ENCODE measurements at places on chromosomes 7 and 10.

GRCh38 chr10:123492016-123492415 is 174.1 kb upstream of the GPR26 start:
- DNase-seq = no peak

GRCh38 chr7:124432009-124432578 is 333.5 kb downstream of the GPR37 start:
- DNase-seq = no peak

DNA sequence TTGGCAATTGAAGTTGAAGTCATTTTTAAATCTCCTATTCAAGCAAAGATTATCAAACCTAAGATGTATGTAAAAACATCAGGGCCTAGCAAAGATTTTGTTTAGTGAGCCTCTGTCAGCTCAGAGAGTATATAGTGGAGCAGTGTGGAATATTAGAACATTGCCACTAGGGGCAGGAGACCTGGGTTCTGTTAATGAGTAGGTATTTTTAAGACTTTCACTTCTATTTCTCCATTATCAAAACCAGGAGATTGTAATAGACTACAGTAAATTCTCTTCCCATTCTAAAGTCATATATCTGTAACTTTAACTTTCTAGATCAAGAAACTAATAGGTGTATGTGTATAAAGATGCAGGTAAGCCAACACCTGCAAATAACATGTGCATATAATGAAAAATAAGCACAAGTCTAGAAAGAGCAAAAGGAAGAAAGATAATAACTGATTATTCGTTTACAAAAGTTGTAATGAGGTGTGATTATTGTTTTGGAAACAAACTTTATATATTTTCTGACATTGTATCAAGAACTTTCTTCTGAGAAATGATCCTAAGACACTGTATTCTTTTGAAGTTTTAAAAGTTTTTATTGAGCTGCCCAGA is 64.4 kb downstream of the KCND2 start:
- DNase-seq = no peak

DNA sequence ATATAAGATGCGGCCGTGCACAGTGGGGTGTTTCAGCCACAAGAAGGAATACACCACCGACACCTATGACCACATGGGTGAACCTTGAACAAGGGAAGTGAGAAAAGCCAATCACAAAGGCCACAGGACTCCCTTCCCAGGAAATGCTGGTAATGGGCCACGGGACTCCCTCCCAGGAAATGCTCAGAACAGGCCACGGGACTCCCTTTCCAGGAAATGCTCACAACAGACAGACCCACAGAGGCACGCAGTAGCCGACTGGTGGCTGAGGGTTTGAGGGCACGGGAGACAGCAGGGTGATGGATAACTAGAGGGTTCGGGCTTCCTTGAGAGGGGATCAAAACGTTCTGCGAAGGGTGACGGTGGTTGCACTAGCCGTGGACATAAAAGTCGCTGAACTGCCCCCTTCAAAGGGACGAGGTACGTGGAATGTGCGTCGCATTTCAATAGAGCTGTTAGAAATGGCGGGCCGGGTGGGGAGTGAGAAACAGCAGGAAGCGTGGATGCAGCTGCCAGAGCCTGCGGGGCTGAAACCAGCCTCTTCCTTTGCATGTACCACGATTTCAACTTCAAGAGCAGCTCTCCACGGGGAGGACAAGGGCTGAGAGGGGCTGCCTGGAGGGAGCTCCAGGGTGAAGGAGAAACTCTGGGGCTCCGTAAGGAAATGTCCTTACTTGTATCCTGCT is 274.0 kb downstream of the ELFN1 start:
- no peak for DNase-seq

DNA sequence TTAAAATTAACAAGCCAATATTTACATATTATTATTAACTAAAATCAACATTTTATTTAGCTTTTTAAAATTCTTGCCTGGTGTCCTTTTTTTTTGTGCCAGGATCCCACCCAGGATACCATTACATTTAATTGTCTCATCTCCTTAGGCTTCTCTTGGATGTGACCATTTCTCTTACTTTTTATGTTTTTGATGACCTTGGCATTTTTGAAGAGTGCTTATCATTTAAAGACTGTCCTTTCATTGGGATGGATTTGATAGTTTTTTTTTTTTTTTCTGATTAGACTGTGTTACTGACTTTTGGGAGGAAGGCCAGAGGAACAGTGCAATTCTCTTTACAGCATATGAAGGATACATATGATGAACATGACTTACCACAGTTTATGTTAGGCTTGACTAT is 181.4 kb upstream of the SMIM30 start:
- DNase-seq = no peak

- no peak for DNase-seq
Observed at GRCh38 chr10:83346266-83346910, 792.9 kb upstream of the GHITM start.

- DNase-seq = no peak
Observed at GRCh38 chr10:42790835-42791234, 8.2 kb downstream of the BMS1 start.

GRCh38 chr10:92891885-92892690 is 43.8 kb downstream of the EXOC6 start:
- DNase-seq = no peak

DNA sequence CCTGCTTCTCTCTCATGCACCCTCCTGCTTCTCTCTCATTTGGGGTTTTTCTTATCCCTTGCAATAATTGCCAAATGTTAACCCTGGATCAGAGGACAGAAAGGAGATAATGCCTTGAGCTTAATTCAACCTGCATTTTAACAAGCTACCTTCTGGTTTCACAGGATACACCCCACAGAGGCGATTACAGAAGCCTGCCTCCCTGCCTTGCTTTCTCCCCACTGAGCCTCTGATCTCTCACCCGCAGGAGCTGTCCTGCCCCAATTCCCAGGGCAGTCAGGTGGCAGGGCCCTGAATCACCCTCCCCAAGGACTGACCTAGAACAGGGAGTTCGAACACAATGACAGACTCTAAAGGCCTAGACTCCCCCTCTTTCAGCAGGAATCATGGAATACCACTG is 959.5 kb downstream of the GRID1 start:
- DNase-seq = no peak

DNA sequence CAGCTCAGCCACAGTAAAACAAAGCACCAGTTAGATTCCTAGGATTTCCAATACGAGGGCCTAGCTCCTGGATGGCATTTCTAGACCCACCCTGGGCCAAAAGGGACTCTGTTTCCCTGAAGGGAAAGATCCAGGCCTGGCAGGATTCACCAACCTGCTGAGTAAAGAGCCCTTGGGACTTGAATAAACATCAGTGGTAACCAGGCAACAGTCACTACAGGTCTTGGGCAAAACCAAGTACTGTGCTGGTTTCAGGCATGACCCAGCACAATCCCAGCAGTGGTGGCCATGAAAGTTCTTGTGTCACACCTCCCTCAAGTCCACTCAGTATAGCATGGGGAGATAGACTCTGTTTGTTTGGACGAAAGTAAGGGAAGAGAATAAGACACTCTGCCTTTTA is 31.0 kb upstream of the STARD3NL start:
- DNase-seq = no peak

GRCh38 chr7:155228894-155229293 is 68.8 kb upstream of the INSIG1 start:
- no peak for DNase-seq

DNA sequence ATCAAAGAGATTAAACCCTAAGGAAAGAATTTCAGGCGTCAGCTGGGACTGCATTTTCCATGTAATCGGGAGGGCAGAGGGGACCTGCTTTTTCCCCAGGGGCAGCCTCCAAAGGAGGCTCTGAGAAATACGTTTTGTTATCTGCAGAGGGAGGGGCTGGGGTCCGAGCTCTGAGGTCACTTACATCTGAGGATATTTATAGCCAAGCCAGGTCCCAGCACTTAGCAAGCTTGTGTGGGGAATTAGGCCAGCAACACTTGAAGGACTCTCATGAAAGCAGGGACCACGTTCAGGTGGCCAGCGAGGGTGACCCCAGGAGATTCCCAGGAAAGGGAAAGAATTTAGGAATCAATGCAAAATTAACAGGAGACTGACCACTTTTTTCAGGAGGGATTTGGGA is 20.6 kb upstream of the GDI2 start:
- no peak for DNase-seq

- no peak for DNase-seq
Observed at GRCh38 chr7:107914831-107915230, 23.8 kb downstream of the DLD start.

- no peak for DNase-seq
Observed at GRCh38 chr7:124308384-124308783, 275.5 kb upstream of the TMEM229A start.

- no peak for DNase-seq
Observed at GRCh38 chr7:101186844-101187428, 6.8 kb upstream of the NAT16 start.

DNA sequence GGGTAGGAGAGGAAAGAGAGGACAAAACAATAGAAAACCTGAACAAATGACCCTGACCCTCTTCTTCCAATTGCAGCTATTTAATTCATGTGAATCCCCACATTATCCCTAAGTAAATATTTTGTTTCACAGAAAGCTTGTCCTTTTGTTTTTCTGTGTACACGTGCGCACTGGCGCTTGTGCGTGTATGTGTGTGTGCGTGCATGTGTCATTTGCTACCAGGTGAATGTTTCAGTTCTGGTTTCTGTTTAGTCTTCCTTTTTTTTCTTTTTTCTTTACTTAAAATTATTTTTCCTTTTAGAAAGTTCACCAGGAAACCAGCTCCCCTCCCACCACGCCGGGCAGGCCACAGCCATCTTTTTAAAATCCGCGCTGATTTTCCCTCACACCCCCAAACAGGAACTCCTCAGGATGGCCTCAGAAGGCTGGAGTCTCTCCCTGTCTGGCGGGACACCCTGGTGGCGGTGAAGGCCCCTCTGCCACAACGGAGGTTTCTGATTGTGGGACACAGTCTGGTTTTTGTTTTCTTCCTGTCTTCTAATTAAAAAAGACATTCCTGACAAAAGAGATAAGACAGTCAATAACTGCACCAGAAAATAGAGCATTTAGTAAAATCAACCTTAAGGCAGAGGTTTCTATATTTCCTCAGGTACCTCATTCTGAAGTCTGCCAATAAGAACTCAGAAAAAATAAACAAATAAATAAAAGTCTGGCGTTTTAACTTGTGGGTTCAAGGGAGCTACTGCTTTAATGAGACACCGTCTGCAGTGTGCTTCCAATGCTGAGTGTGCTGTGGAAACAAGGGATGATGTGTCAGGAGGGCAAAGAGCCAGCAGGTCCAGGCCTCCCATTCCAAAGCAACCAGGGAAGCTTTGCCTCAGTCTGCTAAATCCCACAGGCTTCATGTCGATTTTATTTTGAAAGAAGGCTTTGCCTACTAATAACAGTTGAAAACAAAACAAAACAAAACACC is 17.4 kb downstream of the IRF5 start:
- no peak for DNase-seq

DNA sequence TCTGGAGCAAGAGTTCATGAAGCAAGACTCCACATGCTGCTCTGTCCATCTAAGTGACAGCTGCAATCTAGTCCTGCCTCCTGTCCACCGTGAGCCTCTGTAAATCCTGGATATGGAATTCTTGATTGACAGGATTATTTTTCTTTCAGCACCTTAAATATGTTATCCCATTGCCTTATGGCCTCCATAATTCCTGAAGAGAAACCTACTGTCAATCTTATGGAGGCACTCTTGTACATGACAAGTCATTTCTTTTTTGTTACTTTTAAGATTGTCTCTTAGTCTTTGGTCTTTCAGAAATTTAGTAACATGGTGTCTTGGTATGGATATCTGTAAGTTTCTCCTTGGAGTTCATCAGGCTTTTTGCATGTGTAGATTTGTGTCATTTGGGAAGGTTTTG is 82.8 kb downstream of the NPSR1 start:
- DNase-seq = no peak

DNA sequence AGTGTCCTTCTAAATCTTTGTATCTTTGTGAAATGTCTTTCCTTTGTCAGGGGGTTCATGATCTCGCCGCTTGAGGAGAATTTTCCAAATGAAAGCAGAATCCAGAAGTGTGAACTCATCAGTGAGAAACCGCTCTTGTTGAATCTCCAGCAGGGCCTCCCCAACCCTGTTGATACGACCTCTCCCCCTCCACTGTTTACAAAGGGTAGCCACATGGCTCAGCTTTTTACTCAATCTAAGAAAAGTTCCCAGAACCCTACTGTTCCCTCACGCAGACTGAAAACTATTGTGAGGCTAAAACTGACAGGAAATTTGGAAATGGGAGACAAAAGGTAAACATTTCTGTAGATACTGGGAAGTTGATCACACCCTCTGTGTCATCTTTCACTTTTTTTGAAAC is 73.9 kb downstream of the SEMA3C start:
- no peak for DNase-seq

DNA sequence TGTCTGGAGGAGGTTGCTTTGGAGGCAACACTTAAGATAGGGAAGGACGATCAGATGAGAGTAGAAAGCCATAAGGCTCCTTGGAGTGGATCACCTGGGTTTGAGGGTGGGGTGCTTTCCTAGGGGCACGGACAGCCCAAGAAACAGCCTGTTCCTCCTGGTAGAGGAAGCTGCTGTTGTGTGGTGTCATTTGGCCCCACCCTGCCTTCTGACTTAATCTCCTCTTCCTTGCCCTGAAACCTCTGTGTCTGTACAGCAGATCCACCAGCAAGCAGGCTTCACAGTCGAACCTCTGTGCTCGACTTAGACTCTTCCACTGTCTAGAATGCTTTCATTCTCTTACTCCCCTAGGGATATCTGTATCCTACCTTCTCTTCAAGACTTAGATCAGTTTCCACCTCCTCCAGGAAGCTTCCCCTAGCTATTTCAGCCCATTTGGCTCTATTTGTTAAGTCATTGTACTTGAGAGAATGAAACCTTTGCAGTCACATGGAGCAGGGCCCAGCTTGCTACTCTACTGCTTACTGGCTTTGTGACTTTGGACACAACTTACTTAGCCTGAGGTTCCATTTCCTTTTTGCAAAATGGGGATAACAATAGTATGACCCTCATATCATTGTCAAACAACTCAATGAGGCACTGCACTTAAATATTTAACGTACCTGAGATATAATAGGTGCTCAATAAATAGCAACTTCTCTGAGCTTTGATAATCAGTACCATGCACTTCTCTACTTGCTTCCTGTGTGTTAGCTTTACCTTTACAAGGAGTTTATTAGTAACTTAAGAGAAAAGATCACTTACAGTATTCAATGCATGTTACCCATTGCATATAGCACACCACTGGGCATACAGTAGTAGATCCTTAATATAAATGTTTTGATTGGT is 5.0 kb downstream of the MXI1 start:
- peak; percentile 59 for DNase-seq

- no peak for DNase-seq
Observed at GRCh38 chr10:23715363-23715762, 276.5 kb downstream of the OTUD1 start.

GRCh38 chr10:3719024-3719843 is 65.8 kb downstream of the KLF6 start:
- DNase-seq = no peak

GRCh38 chr10:34341473-34341872 is 473.6 kb downstream of the PARD3 start:
- DNase-seq = no peak

GRCh38 chr10:110502851-110503301 is 5.2 kb downstream of the DUSP5 start:
- no peak for DNase-seq

Measured in central memory CD4-positive, alpha-beta T cell (primary cell).